ENCODE measurements at places on chromosomes 1 and 21.

DNA sequence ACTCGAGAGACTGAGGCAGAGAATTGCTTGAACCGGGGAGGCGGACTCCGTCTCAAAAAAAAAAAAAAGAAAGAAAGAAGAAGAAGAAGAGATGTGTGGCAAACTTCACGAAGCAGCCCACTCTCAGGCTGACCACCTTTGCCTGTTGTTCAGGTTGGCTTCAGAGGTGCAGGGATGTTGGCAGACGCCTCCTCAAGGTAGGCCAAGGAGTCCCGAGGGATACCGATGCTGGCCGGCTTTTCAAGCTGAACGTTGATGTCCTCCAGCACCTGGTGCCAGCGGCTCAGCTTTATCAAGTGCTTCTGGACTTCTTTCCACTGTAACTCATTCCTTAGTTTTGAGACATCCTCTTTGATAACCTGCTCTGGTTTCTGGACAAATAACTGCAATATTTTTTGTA is 243.8 kb upstream of the ADGRL2 start:
- no peak for DNase-seq

DNA sequence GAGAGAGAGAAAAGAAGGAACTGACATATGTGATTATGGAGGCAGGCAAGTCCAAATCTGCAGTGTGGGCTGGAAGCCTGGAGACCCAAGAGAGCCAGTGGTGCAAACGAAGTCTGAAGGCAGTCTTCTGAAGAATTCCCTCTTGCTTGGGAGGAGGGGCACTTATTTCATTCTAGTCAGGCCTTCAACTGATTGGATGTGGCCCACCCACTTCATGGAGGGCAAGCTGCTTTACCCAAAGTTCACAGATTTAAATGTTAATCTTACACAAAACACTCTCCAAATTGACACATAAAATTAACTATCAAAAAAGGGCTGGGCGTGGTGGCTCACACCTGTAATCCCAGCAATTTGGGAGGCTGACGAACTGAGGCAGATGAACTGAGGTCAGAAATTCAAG is 103.5 kb upstream of the RAB3GAP2 start:
- DNase-seq: no peak

GRCh38 chr1:168365719-168366479 is 85.2 kb downstream of the TBX19 start:
- no peak for DNase-seq

- no peak for DNase-seq
Observed at GRCh38 chr1:67766141-67766978, 66.9 kb downstream of the GNG12 start.

DNA sequence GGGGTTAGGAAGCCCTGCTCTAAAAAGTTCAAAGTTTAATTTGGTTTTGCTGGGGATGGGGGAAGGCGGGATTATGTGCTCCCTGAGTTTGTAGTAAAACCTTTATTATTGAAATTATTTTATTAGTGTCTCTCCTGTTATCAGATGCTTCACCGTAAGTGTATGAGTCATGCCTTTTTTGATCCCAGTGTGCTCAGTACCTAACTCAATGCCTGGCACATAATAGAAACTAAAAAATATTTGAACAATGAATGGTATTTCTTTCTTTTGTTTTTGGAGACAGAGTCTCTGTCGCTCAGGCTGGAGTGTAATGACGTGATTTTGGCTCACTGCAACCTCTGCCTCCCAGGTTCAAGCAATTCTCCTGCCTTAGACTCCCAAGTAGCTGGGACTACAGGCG is 6.4 kb downstream of the SNRPE start:
- DNase-seq: no peak
